ENCODE measurements at places on chromosomes 2 and 18.

GRCh38 chr2:91477731-91478672, 2786.5 kb downstream of the RPIA start:
- no peak for DNase-seq

DNA sequence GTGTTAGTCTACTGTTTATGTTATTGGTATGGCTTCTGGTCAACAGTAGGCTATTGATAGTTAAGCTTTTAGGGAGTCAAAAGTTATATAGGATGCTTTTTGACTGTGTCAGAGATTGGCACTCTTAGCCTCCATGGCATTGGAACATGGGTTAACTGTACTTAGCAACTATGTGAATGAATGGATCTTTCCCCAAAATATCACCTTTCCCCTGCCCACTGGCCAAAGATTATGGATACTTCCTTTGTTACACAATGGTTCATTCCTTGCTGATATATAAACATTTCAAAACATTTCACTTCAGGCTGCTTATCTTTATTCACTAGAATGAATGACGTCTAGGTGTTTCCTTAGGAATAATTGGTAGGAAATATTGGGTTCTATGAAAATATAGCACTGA, 62.1 kb upstream of the DOCK10 start:
- no peak for DNase-seq

DNA sequence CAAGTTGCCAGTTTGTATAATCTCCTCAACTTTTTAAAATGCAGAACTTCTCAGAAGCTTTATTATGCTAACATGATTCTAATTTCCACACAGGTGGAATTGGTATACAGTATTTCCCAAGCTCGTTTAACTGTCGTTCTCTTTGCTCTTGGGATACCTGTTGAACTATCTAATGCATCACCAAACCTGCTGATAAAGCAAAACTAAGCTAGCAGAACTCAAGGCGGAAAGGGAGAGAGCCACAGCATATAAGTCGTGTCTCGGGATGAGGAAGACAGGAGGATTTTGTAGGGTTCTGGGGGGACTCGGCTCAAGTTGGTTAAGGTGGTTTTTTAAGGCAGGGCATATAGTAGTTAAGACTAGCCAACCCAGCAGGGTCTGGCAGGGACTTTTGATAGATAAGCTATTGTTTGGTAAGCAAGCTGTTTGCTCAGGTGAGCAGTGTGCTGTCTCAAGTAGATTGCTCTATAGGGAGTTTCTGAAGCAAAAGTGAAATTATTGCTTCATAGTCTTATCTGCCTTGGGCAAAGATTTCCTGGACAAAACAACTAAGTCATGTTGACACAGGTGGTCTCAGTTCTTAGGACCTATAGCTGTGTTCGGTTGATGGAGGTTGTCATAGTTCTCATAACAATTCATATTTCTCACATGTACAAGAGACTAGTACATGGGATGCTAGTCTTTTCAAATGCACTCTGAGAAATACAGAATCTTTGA, 28.2 kb upstream of the CHRNA1 start:
- no peak for DNase-seq

DNA sequence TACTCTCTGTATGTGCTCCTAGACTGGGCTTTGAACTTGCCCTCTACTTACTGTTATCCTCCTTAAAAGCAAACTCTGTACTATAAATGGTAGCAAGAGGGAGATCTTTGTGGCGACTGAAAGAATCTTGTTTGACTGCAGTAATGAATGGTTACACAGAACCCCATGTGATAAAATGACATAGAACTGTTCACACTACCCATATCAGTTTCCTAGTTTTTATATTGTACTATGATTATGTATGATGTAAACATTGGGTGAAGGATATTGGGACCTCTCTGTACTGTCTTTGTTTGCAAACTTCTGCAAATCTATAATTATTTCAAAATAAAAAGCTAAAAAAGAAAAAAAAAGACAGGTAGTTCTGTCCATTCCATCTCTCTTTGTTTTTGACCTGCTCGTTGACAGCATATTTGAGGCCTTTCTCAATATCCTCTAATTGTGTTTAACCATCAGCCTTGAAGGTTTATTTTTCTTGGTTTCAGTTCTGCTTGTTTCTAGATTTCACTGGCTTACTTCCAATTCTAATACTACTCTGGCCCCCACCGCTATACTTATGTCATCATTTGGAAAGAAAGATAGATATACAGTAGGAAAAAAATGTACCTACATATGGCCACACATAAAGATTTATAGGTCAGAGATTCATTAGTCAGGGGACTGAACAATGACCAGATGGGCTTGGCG, 79.2 kb upstream of the MYO3B start:
- DNase-seq = no peak

GRCh38 chr2:158729451-158729850, 65.7 kb upstream of the DAPL1 start:
- DNase-seq = no peak

DNA sequence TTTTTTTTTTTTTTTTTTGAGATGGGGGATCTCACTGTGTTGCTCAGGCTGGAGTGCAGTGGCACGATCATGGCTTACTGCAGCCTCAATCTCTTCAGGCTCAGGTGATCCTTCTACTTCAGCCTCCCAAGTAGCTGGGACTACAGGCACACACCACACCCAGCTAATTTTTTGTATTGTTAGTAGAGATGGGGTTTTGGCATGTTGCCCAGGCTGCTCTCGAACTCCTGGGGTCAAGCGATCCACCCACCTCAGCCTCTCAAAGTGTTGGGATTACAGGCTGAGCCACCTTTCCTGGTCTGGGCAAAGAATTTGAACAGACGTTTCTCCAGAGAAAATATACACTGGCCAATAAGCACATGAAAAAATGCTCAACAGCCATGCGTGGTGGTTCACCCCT, 2.9 kb upstream of the SNRNP200 start:
- DNase-seq = no peak

- no peak for DNase-seq
Measured at GRCh38 chr2:180161415-180161814, 154.3 kb upstream of the CWC22 start.

DNA sequence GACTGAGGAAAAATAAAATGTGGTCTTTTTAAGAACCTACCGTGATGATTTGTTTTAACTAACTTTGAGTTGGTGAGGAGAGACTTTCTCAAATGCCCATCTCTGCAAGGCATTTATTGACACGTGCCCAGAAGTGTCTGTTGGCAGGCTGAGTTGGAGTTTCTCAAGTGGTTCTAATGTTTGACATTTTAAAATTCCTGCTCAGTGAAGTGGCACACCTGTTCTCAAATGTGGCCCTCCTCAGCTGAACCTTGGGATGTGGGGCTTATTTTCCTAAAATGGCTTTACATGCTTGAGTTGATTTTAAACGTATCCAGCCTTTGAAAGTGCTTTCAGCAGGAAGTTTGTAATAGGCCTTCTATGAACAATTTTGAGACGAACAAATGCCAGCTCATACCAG, 876 bp upstream of the CAVIN2 start:
- no peak for DNase-seq

- no peak for DNase-seq
Measured at GRCh38 chr2:138474100-138474825, 27.3 kb upstream of the SPOPL start.

GRCh38 chr2:205524656-205525055, 157.6 kb upstream of the NRP2 start:
- no peak for DNase-seq
